ENCODE measurements at places on chromosomes 1 and 21.

DNA sequence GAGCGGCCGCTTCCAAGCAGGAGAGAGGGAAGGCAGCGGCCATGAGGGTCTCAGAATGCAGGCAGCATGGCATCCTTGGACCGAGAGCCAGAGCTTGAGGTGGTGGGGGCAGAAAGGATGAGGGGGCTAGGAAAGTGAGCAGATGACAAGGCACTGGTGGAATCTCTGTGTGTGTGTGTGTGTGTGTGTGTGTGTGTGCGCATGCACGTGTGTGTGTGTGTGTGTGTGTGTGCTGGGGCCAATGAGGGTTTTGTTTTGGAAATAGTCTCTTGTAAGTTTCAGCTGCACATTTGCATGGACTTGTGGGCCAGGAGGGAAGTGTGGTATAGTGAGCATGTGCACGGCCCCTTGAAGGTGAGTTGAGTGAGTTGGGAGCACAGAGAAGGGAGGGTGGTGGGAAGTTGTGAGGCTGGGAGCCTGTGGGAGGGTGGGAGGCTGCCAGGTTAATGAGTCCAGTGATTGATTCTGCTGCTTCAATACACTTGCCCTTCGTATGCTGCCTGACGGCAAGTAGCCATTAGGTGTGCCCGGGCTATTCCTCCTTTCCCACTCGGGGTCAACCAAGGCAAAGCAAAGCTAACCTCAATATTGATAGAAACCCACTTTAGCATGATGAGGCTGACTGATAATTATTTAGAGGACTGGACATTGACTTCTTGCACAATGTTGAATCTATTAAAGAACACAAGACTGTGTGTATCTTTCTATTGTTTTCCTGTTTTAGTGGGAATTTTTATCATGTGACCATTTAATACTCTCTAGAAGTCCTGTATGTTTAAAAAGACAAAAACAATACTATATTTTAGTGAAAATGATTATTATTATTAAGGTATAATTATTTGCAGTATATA, 80.3 kb downstream of the PROX1 start:
- DNase-seq: no peak

DNA sequence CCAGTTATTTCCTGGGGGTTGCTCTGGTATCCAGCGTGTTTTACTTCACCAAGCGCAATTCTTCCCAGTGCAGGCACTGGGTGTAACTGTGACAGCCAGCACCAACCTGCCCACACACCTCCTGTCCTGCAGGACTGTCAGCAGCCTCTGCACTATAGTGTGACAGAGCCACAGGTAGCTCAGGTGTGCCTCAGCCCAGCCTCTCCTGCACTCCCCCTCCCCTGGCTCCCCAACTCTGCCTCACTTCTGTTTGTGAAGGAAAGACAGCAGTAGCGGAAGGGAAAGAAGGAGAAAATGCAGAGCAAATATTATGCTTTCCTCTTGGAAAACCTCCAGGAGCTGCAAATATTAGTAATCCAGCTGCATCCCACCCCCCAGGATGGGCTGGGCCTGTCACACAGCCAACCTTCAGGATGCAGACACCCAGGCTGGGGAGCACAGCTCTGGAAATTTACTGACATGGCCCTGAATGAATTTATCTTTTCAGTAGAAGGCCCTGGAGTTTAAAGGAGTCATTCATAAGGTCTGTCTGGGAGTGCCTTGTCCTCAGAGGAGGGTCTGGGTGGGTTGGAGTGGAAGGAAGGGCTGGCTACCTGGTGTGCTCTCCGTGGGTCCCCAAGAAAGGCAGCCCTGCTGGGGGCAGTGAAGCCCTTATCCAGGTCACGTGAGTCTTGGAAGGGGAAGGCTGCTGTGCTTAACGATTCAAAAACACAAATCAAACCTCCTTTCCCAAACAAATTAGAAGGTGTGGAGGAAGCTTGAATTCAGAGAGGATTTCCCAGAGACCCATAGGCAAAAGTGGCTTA, 20.9 kb downstream of the CAPN2 start:
- DNase-seq: no peak

GRCh38 chr21:26093122-26093521, 77.4 kb downstream of the APP start:
- DNase-seq: no peak

DNA sequence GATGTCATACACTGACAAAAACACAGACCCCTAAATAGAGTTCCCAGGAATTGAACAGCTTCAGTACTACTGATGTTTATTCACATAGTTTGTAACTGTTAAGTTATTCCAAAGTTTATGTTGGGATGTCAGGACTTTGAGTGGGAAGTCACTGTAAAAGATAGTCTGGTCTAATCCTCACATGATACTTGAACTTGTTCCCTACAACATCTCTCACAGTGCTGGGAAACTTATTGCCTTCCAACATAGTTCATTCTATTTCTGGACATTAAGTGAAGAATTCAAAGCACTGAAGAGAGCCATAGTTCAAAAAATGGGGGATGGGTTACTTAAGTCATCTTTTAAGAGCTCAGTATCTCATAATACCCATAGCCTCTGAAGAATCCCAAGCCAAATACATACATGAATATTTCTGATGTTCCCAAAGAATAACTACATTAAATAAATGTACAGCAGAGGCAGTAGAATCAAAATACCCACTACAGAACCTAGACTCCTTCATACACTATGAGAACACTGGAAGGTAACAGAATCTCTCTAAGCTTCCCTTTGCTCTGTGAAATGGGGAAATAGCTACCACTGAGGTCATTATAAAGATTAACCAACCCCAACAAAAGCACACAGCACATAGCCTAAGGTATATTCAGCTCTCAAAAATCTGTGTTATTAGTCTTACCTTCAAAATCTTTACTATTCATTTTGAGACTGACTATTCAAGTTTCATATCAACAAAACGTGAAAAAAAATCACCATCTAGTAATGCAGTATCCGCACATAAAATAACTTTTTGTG, 81.4 kb downstream of the ESRRG start:
- DNase-seq: no peak

DNA sequence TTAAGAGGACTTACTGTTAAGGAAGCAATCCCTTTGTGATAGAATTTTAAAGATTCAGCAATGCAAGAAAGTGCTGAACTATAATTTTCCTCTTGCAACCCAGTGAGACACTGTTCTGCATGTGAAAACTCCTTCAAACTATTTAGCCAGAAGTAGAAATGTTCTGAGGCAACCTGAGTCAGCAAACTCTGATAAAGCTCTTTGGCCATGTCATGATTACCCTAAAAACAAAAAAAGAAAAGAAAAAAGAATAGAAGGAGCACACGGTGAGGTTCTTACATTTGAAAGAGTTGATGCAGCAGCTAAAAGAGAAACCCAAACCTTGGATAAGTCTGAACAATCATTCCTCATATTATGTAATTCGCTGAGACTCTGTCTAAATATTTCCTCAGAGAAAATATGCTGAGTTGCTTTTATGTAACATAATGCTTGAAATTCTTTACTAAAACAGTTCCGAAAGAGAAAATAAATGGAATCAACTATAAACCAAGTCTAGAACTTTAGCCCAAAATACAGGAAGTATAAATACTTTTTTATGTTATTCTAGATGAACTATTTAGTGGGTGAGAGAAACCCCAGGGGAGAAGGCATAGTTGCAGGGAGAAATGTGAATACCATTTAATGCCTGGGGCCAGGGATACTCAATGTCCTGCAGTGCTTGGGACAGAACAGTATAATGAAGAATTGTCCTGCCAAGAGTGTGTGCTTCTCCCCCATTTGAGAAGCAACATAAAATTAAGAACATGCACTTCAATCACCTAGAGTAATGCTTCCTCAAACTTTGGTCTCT, 60.0 kb downstream of the INTS7 start:
- peak; percentile 65 for DNase-seq

DNA sequence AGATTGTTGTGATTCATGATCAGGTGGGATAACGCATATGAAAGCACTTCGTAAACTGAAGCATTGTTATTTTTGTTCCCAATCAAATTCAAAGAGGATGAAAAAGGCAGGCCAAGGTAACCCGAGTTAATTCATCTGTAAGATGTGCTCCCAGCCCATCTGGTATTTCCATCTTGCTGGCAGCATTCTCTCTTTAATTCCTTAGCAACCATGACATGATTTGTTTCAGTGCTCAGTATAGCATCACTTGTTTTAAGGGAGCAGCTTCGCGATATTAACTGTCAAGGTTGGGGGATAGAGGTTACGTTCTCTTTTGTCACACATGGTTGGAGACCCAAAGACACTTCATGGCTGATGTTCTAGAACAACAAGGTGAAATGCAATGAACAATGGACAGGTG, 6.4 kb downstream of the TSPAN2 start:
- DNase-seq: no peak

DNA sequence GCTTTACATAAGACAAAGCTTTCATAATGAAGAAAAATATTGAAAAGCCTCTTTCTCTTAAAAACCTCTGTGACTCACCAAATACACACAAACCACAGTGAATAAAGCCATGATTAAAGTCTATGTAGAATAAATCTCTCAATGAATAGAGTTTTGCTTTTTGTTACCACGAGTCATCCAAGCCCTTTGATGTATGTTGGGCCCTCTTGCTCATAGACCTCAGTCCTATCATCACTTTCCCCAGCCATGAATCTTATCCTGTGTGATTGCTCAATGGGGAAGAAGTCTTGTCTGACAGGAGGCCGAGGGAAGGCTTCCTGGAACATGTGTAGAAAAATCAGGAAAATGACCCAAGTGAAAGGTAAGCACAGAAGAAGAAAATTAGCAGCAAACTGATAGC, 60.8 kb downstream of the NGF start:
- no peak for DNase-seq

DNA sequence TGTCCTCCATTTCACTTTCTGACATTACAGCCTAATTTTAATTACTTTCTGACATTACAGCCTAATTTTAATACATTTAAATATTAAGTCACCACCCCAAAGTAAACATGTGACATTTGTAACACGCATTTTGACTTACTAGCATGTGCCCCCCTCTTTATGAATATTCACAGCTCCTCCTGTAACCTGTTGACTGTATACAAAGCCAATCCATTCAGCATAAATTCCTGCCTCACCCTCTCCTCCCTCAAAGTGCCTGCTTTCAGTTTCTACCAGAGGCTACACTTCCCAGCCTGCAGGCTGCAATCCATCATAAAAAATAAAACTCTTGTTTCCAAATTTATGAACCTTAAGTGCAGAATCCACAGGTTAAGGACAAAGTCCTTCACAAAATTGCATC, 39.5 kb downstream of the ANP32E start:
- DNase-seq: no peak

DNA sequence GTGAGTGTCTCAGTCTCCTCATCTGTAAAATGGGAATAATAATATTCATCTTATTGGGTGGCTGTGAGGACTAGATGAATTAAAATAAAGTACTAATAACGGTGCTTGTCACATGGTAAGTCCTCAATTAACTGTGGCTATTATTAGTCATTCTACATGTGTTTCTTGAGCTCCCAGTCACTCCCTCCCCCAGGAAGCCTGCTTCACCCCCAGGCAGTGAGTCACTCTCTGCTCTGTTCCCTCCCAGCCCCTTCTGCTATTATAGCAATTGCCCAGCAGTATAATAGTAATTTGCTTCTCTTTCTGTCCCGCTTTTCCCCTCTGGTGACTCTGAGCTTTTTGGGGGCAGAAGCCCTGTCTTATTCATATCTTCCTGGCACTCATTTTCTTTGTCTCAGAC, 102.0 kb downstream of the BEND5 start:
- DNase-seq: peak; percentile 40

DNA sequence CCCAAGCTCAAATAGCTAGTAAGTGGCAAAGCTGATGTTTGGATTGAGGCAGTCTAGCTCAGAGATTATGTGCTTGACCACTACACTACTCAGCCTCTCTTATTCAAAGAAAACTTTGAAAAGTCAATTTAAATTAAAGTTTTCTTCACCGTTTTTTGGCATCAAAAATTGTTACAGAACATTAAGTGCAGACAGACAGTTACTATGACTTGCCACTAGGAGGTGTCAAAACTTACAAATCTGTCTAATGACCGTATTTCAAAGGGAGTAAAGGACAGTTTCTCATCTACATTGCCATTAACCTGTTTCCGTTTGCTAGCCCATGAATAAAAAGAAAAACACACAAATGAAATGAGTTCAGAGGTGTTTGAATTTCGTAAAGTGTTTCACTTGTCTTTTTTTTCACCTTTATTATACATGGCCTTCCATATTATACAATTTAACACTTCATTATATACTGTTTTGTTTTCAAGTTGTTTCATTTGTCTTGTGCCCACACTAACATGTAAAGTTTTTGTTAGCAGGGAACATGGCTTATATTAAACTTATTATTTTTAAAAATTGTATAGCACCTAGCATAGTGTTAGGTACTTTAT, 57.4 kb upstream of the MTF2 start:
- DNase-seq: peak; percentile 78

DNA sequence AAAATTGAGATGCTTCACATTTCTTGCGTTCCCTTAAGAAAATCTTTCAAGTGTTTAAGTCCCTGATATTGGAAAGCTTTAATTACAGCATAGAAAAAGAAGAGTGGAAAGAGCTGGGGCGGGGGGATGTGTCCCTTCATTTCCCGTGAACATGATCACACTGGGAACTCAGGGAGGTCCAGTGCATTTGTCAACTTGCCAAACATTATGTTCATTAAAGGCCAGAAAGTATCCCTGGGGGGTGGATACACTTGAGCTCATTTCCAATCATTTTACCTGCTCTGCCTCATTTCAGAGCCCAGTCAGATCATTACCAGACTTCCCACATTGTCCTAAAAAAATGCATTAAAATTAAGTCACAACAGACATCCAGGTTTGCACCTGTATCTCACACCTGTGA, 123.6 kb upstream of the KCNJ15 start:
- DNase-seq: no peak

DNA sequence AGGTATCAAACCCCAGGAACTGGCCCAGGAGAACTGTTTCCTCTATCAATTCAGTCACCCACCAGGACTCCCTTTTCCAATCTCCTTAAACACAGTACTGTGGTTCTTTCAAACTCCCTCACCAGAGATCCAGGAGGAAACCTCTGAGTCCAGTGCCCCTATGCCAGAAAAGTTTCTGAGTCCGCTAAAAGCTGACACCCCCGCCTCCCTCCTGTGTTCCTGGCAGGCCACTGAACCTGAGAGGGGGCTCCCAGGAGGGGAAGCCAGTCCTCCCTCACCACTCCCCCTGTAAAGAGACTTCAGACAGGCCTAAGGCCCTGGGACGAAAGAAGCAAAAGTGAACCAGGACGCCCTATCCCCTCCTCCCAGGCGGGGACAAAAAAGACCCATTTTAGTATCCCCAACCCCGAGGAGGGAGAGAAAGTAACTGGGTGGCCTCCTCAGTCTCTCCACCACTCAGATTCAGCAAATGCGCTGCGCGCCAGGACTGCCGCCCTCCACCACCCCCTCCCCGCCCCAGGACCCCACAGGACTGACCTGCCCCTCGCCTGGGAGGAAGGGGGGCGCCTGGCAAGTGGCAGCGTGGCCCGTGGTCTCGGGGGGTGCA, 624 bp downstream of the SLC41A1 start:
- peak; percentile 70 for DNase-seq

GRCh38 chr21:34994766-34995631, 54.1 kb downstream of the RUNX1 start:
- no peak for DNase-seq

DNA sequence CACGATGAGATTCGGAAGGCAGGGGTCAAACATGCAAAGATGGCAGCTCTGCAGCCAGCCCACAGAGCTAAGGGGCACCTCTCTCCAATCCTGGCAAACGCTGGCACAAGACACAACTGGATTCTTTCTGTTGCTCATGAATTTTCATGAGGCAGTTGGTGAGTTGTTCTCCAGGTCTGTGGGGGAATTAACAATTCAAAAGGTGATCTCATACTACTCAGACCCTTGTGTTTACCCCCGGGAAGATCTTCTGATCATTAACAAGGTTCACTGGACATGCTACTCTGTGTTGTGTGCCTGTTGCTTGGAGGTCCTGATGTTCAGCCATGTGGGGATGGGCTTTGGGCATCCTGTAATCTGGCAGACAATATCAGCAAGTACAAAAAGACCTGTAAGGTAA, 128.9 kb downstream of the HHAT start:
- no peak for DNase-seq
